ENCODE measurements at places on chromosomes 16 and 17.
A peak's percentile ranks its signal among the peaks of the same experiment; 100 is the strongest.

- DNase-seq, result no peak
These were observed 254.1 kb upstream of the KCNJ16 start for GRCh38 chr17:69820876-69821473.

GRCh38 chr16:57863434-57864160, 61.3 kb upstream of the KIFC3 start:
- DNase-seq, result no peak

DNA sequence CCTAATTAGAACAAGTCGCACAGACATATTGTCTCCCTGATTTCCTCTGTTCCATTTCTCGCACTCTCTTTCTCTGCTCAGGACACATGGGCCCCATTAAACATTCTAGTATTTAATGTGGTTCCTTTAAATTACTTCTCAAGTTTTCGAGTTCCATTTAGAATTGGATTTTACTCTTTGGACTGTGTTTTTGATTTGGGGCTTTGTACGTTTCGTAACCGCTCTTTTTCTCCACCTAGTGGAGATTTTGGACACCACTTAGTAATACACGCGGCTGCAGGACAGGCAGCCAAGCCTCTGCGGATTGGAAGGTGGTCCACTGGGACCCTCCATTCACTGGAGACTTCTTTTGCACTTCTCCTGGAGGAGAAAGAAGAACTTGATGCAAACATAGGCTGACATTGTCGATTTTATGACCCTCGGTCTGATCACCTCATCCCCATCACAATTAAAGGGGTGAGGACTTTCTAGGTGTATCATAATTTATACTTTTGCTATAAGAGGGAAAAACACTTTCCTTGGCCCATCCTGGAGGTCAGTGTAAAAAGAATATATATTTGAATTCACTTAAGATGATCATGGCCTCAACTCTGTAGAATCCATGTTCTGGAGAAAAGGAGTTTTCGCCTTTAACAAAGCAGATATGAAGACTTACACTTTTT, 85.7 kb downstream of the NOG start:
- no peak for DNase-seq

DNA sequence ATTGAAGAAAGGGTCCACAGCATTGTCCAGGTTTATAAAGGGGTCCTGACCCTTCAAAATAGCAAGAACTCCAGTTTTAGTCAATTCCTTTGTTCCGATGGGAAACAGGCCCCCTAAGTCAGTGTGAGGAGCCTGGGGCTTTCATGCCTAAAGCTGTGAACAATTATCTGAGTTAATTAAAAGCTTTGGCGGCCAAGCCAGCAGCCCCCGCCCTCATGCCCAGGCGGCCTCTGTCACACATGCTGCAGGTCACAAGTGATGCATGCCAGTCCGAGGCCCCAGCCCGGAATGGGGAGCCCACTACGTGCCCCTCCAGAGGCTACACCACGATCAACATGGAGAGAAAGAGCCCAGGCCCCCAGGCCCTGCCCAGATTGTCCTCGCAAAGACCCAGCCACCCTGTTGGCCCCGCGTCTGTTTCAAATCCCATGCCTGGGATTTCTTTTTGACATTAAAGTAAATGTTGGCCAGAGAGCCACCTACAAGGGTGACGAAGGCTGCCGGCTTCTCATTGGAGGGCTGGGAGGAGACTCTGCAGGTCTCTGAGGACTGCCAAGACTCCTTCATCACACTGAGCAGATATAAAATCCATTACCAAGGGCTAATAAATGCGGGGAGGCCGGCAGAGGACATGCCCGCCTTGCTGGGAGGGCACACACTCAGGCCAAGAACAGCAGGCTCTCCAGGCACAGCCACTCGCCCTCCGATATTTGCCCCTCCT, 14.5 kb upstream of the PITPNM3 start:
- no peak for DNase-seq

DNA sequence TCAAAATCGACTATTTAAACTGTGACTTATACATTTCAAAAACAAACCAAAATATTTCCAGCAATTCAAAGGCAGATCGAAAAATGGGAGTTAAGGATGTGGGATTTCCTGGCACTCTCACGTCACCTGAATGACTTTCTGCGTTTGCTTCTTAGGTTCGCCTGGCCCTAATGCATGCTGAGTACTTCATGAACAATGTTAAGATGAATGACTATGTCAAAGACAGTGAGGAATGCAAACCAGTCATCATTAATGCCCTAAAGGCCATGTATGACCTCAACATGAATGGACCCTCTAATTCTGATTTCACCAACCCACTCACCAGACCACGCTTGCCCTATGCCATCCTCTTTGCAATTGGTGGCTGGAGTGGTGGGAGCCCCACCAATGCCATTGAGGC, 7.3 kb downstream of the KLHL10 start:
- DNase-seq, result no peak

GRCh38 chr16:4882633-4883285, 35.5 kb downstream of the UBN1 start:
- DNase-seq, result no peak

- DNase-seq, result no peak
These were observed 5.9 kb downstream of the SKA2 start for GRCh38 chr17:59149051-59149450.

- DNase-seq, result no peak
These were observed 31.5 kb upstream of the CDH5 start for GRCh38 chr16:66334853-66335574.

DNA sequence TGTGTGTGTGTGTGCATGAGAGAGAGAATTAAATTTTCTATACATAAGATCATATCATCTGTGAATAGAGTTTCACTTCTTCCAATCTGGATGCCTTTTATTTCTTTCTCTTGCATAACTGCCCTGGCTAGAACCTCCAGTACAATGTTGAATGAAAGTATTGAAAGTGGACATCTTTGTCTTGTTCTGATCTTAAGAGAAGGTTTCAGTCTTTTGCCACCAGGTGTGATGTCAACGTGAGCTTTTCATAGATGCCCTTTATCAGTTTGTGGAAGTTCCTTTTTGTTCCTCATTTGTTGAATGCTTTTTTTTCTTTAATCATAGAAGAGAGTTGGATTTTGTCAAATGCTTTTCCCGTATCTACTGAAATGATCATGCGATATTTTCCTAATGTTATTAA, 63.3 kb downstream of the RNF213 start:
- no peak for DNase-seq

- DNase-seq, result no peak
These were observed 5.3 kb upstream of the DNAH2 start for GRCh38 chr17:7712111-7712771.

DNA sequence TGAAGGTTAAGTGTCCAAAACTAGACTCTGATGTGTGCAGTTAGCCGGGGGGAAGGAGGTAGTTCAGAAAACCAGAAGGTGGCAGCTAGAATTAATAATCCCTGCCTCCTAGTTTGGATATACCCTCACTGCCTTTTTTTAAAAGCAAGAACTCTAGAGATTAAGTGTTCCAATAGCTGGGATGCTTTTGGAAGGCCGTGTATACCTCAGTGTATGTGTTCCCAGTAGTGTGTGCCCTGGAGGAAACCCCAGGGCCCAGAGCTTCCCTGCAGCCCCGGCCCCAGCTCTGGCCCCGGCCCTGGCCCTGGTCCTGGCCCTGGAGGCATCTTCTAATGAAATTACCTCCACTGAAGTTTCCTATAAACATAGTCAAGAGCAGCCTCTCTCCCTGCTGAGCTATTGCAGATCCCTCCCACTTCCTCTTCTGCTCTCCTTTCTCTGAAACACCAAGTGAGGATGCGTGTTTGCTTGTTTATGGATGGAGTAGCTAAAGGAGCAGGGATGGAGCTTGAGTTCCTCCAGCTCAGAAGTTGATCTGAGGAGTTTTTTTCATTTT, 130.7 kb downstream of the PRKCA start:
- DNase-seq, result no peak

DNA sequence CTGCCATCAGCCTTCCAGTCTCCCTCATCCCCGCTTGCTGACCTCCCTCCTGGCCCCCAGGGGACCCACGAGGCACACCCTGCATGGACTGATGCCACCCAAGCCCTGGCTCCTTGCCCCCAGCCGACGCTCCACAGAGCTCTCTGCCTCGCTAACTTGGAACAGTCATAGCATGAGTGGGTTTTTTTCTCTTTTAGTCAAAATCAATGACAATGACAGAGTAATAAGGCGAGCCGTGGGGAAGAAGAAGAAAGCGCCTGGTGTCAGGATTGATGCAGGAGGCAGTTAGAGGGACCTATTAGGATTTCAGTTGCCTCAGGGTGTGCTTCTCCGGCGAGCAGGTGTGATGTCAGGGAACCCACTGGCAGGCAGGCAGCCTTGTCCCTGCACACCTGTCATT, 176.3 kb upstream of the TNRC6C start:
- no peak for DNase-seq

DNA sequence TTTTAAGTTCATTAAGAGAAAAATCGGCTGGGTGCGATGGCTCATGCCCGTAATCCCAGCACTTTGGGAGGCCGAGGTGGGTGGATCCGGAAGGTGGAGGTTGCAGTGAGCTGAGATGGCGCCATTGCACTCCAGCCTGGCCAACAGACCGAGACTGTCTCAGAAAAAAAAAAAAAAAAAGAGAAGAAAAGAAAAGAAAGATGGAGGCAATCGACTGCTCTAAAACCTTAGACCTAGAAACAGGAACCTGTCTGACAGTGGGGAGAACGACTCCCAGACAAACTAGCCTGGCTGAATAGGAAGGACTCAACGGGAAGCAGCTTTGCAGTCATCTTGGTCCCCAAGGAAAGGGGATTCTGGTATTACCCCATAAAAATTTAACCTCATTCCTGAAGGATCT, 13.7 kb downstream of the MRC2 start:
- DNase-seq, result no peak

GRCh38 chr16:68643847-68644246, 1.3 kb upstream of the CDH3 start:
- DNase-seq, result no peak

DNA sequence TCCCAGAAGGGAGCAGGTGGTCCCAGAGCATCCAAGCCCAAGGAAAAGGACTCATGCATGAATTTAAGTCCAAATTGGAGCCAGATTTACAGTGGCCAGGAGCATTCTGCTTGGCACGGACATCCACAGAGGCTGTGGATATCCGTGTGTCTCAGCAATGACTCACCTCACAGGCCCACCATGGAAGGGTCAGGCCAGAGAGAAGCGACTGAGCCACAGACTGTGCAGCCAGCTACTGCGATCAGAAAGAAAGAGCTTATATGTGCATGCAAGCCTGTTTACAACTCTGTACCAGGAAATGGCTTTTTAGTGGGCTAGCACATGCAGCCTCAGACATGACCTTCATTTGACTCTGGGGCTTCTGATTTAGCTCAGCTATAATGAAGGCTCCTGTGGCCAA, 231.0 kb downstream of the C16orf95 start:
- DNase-seq, result no peak

DNA sequence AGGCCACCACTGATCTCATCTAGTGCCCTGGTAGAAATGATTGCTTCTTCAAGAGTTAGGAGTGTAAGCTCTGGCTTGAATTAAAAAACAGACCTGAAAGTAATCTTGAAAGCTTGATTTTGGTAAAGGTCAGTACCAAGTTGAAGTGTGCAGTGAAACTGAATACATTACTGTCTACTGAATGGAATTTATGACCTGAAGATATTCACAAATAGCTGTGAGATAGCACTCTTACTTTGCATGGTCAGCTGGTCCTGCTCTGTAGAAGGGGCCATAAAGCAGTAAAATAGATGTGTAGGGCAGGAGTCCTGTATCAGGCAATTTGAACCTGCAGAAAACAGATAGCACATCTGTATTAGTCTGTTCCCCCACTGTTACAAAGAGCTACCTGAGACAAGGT, 78.6 kb downstream of the MYH13 start:
- no peak for DNase-seq

GRCh38 chr17:37740915-37741314, 3.9 kb downstream of the HNF1B start:
- no peak for DNase-seq

- DNase-seq, result no peak
These were observed 23.6 kb upstream of the GAN start for GRCh38 chr16:81291117-81291516.

DNA sequence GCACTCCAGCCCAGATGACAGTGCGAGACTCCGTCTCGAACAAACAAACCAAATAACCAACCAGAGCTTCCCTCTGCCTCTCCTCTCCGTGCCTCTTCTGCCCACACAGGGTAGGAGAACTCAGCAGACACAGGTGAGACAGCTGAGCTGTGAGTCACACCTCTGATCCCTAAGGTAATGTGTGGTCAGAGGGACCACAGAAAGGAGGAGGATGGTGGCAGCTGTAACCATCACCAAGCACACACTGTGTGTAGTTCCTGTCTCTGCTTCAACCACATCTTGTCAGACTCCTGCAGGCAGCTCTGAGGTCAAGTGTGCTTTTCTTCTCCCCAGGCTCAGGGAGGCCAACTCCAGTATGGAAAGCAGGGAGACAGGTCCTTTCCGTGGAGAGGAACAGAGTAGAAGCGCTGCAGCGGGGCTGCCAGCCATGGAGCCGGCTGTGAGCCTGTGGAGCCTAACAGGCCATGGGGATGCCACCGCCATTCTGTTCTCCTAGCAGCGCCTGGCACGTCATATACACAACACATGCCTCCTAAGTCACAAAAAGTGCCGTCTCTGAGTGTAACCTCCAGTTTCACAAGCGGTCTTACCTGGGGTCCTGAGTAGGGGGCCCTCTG, 7.1 kb downstream of the NUDT16L1 start:
- no peak for DNase-seq

DNA sequence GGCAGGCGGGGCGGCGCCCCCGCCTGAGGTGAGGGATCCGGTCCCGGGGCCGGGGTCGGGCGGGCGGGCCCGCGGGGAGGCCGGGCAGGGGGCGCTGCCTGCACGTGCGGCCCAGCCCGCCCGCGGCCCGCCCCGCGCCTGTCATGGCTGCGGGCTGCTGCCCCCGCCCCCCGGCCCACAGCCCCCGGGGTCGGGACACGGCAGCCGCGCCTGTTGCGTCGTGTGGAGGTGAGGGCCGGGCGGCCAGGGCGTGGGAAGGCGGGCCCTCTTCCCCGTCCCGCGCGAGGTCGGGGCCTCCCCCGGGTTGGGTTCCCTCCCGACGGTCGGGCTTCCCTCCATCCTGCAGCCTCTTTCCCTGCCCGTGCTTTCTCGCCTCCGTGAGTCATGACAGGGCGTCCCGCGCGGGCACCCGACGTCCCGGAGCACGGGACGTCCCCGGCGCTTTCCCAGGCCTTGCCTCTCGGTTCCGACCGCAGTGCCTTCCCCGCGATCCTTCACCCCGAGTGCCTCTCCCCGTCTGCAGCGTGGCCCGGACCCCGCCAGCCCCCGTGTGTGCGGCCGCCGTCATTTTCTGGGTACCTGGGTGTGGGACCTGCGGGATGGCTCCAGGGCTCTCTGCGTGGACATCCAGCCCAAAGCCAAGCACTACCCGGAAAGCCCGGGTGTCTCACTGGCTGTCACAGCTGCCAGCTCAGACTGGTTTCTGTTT, 76.7 kb downstream of the CHD9 start:
- DNase-seq, result peak; percentile 72
